ENCODE measurements at places on chromosomes 1 and 21. TPM values are rescaled to one million over a fixed set of nuclear protein-coding genes. Genes with fewer than 3 reads are reported as not detected.

DNA sequence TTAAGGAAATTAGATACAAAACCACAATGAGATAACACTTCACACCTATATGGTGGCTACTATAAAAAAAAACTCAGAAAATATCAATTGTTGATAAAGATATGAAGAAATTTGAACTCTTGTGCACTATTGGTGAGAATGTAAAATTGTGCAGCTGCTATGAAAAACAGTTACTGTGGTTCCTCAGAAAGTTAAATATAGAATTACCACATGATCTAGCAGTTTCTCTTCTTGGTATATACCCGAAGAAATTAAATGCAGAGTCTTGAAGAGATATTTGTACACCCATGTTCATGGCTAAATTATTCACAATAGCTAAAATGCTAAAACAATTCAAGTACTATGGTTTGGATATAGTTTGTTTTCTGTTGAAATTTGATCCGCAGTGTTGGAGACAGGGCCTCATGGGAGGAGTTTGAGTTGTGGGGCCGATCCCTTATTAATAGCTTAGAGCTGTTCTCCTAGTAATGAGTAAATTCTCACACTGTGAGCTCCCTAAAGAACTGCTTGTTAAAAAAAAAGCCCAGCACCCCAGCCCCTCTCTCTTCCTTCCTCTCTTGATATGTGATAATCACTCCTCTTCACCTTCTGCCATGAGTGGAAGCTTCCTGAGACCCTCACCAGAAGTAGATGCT, 1412.1 kb downstream of the PLA2G4A start:
- DNase-seq = no peak

GRCh38 chr1:72137656-72138055, 144.7 kb downstream of the NEGR1 start:
- no peak for DNase-seq

Gene SPRR4
- total RNA-seq = not detected

Gene LCE1F
- total RNA-seq = not detected

DNA sequence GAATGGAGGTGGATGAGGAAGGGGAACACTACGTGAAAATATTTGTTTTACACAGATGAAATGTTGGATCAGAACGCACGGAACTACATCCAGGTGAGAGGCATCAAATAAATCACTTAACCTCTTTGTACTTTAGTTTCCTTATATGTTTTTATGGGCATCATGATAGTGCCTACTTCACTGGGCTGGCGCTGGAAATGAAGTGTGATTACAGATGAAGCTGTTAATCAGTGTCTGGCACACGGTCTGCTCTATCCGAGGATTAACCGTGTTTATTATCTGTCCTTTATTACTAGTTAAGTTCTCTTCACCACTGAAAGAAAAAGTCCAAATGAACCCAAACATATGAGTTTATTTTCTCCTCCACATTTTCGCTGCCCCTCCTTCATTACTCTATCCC, 96.0 kb upstream of the TRABD2B start:
- no peak for DNase-seq

GRCh38 chr1:17599954-17600300, 60.4 kb downstream of the ARHGEF10L start:
- DNase-seq = no peak
